ENCODE measurements at places on chromosomes 12 and 14.

DNA sequence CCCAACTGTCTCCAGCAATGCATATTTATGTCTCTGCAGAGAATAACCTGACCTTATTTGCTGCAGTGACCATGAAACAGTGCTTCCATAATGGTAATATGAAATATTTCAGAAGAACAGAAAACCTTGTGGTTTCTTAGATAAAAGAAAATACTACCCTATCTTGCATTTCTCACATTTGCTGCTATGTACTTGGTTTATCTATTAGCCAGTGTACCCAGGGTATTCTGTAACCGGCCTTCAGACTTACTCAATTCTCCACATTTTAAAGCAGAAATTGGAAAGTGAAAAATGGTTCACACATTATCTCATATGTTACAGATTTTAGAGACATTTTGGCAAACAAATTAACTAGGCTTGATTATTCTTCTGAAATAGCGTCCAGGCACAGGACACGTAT lies 57.9 kb upstream of the CCDC91 start:
- H3K4me1 ChIP-seq = peaks cover 1% of the 10 kb centered on the region
- peaks cover 5% of the 10 kb centered on the region for H3K27me3 ChIP-seq
- H3K4me3 ChIP-seq = no peak overlapping the region

GRCh38 chr12:30630076-30630978 lies 65.3 kb downstream of the IPO8 start:
- H3K4me3 ChIP-seq = no peak overlapping the region
- no peaks in the 10 kb centered on the region for H3K27me3 ChIP-seq
- H3K36me3 ChIP-seq = peaks cover 49% of the 10 kb centered on the region
- no peak for DNase-seq

DNA sequence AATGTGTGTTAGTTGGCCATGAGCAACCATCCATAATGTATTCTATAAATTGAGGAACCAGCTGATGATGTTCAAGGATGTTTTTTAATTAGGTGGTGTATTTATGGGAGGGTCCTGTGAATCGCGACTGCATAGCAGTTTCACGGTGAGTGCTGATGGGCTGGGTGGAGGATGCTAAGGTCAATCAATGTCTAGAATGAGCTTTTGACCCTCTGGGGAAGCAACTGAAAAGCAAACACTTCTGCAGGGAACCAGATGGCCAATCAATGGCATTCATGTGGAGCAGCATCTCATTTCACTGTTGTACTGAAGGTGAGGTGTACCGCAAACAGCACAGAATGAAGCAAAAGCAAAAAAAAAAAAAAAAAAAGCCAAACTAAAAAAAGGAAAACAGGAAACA lies 676.1 kb upstream of the TMEM132C start:
- H3K4me3 ChIP-seq = no peak overlapping the region
- no peaks in the 10 kb centered on the region for H3K36me3 ChIP-seq
- no peaks in the 10 kb centered on the region for H3K27me3 ChIP-seq
- no peak overlapping the region for H3K27ac ChIP-seq
- DNase-seq = no peak

DNA sequence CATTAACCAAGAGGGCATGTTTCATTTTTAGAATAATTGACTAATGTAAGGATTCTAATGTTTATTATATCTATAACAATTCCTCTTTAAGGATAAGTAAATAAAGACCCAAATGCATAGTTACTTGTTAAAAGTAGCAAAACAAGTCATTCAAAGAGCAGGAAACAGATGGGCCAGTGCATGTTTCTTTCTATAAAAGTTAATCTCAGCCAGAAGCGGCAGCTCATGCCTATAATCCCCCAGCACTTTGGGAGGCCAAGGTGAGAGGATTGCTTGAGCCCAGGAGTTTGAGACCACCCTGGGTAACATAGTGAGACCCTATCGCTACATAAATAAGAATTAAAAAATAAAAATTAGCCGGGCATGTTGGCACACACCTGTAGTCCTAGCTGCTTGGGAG lies 391.0 kb upstream of the RGS6 start:
- peaks cover 39% of the 10 kb centered on the region for H3K4me1 ChIP-seq
- no peak overlapping the region for H3K4me3 ChIP-seq
- no peaks in the 10 kb centered on the region for H3K27me3 ChIP-seq
- H3K36me3 ChIP-seq = peaks cover 26% of the 10 kb centered on the region
- no peak for DNase-seq
- no peak overlapping the region for H3K27ac ChIP-seq

GRCh38 chr14:73870525-73871235 lies 16.0 kb upstream of the ZNF410 start:
- H3K27me3 ChIP-seq = no peaks in the 10 kb centered on the region
- H3K4me3 ChIP-seq = no peak overlapping the region
- no peak overlapping the region for H3K27ac ChIP-seq
- peaks cover 2% of the 10 kb centered on the region for H3K4me1 ChIP-seq
- H3K36me3 ChIP-seq = peaks cover 6% of the 10 kb centered on the region

DNA sequence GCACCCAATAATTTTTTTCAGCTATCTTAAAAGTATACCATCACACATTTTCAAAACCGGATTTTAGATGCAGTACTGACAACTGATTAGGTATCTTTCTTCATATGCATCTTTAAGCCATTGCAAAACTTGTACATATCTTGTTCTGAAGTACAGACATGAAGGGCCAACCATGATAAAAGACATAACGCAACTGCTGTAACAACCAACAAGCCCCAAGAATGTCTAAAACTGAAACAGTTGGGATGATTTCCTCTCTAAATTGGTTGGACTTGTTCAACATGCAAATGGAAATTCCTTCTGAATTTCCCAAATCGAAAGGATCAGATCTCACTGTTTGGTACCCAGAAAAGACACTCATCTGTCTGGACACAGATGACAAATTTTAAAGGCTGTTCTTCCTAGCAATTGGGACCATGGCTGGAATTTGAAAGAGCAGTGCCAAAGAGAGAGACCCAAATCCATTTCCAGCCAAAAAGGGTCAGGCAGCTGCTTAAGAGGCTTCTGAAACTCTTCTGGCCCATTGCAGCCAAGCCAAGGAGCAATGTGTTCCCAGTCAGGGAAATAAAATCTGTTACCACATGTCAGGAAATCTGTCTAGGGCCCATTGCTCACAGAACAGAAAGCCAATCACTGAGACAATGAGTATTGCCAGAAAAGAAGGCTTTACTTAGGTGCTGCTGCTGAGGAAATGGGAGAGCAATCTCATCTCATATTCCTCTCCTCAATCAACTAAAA lies 1122.4 kb upstream of the USP15 start:
- H3K27ac ChIP-seq = no peak overlapping the region
- no peaks in the 10 kb centered on the region for H3K27me3 ChIP-seq
- H3K4me3 ChIP-seq = no peak overlapping the region
- H3K36me3 ChIP-seq = no peaks in the 10 kb centered on the region
- no peaks in the 10 kb centered on the region for H3K4me1 ChIP-seq
- DNase-seq = no peak

GRCh38 chr12:97538705-97539104 lies 76.1 kb downstream of the RMST start:
- no peak overlapping the region for H3K4me3 ChIP-seq
- H3K4me1 ChIP-seq = no peaks in the 10 kb centered on the region
- DNase-seq = no peak
- no peaks in the 10 kb centered on the region for H3K27me3 ChIP-seq
- H3K36me3 ChIP-seq = no peaks in the 10 kb centered on the region
- no peak overlapping the region for H3K27ac ChIP-seq

- peaks cover 20% of the 10 kb centered on the region for H3K4me1 ChIP-seq
- H3K27ac ChIP-seq = peak within 1 kb of the TSS; percentile 93
- H3K4me3 ChIP-seq = peak within 1 kb of the TSS; percentile 92
- peaks cover 7% of the 10 kb centered on the region for H3K27me3 ChIP-seq
Measured at GRCh38 chr12:6914246-6914946, at the start of gene ENO2. ENO2 (plus strand) TSS chr12:6914580; CDS start chr12:6915833, 1,253 bp downstream.

- peaks cover 36% of the 10 kb centered on the region for H3K27me3 ChIP-seq
- no peaks in the 10 kb centered on the region for H3K36me3 ChIP-seq
- H3K4me3 ChIP-seq = no peak overlapping the region
Measured at GRCh38 chr12:112822056-112822455, 30.5 kb downstream of the RPH3A start.

GRCh38 chr14:49880267-49881064 lies 12.4 kb upstream of the ARF6 start:
- DNase-seq = no peak
- H3K36me3 ChIP-seq = no peaks in the 10 kb centered on the region
- peaks cover 20% of the 10 kb centered on the region for H3K4me1 ChIP-seq
- H3K27me3 ChIP-seq = no peaks in the 10 kb centered on the region
- no peak overlapping the region for H3K4me3 ChIP-seq

- H3K4me3 ChIP-seq = no peak overlapping the region
- H3K36me3 ChIP-seq = no peaks in the 10 kb centered on the region
- no peaks in the 10 kb centered on the region for H3K4me1 ChIP-seq
- no peak for DNase-seq
- H3K27me3 ChIP-seq = no peaks in the 10 kb centered on the region
Measured at GRCh38 chr14:64572386-64573104, 22.8 kb downstream of the PPP1R36 start.

DNA sequence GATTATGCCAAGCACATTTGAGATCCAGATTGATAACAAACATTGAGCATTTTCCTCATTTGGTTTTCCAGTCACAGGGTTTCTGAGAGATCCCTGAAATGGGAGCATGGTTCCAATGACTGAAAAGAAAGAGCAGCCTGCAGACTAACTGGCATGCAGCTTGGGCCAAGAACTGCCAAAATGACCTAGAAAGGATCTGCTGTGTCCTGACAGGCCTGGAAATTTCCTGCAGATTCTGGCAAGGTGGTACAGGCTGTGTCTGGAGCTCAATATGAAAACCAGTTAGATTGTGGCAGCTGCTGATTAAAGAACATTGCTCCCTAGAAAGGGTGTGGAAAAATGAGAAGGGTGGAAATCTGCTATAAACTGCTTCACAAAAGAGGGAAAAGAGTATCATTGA lies 417.3 kb downstream of the IPO8 start:
- DNase-seq = no peak
- H3K27me3 ChIP-seq = no peaks in the 10 kb centered on the region
- H3K4me3 ChIP-seq = no peak overlapping the region
- no peaks in the 10 kb centered on the region for H3K4me1 ChIP-seq

All from stimulated activated naive B cell treated with anti-CD40 and anti-IgM and Interleukin-4, amounts not matched to agents 10 μg/mL and 1 μg/mL and 100 μg/mL, for 72 hours (primary cell).